Iris pigment epithelial cell (primary cell): ENCODE measurements at places on chromosomes 7 and 10.

DNA sequence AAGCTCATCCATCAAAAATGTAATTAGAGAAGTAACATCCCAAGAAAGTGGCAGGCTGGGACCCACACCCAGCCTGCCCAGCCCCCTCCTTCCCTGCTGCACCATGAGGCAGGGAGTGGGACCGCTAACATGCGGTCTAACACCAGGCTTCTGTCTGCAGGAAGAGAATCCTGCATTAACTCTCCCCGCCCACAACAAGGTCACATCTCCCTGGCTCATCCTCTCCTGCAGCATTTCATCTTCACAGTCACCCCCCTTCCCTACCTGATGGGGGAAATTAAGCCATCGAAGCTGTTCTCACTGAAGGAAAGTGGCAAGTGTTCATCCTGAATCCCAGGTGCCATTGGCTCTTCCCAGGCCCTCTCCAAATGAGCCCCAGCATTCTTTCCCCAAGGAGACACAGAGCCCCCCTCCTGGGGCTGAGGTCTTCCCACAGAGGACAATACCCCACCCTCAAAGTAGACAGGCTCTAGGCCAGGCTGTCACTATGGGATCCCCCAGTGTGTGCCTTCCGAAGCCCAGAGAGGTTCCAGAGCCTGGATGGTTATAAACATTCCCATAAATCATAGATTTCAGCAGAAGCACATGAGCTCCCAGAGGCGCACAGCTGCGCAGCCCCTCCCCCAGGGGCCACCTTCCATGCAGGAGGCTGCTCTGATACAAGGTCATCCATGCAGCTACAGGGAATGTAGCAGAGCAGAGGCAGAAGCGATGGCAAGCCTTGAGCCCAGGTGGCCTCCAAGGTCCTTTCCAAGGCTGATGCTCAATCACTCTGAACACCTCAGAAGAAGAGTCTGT, 148.0 kb downstream of the OAT start:
- no peak for DNase-seq

- DNase-seq = peak; percentile 77
Observed at GRCh38 chr10:114822444-114823076, 980 bp downstream of the FHIP2A start.

DNA sequence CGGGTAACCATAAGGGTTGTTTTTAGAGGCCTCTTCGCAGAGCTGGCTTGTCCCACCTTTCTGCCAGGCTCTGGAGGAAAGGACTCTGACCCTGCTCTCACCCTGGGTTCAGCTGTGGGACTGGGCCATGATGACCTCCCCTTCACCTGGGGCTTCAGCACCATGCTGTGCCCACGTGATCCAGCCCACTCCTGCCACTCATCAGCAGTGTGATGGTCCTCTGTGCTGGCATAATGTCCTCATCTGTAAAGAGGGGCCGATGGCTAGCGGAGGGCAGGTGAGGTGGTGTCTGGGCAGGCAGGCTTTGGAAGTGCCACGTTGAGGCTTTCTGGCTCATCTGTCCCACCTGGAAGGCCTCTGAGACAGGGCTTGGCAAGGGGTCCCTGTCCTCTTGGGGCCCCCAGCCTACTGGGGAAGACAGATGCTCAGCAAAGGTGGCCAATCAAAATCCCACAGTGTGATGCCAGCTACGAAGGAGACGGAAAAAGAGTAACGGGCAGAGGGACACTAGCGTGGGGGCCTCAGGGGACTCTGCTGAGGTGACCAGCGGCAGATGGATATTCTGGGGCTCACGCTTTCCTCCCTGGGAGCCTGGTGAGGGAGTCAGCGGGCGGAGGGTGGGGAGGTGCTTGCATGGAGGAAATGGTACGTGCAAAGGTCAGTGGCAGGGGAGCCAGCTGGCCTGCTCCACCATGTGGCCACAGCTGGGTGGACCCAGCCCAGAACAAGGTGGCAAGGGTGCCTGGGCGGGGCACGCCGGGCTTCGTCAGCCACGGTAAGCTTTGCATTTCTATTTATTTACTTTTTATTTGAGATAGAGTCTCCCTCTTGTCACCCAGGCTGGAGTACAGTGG, 5.4 kb downstream of the LRWD1 start:
- DNase-seq = no peak

DNA sequence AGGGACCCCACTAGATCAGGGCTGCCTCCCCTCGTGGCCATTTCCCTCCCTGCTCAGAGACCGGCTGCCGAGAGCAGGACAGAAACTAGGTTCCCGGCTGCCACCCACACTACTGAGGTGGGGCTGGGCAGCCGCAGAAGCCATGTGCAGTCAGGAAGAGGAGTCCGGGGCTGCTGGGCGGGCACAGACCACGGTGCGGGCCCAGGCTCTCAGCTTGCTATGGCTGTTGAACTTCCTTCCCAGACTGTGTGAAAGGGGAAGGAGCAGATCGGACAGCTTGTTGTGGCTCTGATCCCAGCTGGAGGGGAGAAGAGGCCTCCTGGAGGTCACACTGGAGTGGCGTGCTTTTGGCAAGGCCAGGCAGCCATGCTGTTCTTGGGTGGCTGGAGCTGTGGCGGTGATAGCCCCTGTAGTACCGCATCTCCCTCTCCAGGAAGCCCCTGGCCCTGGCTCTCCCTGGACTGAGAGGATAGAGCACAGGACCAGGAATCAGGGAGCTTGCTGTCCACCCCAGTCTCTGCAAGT, 56.8 kb downstream of the HK1 start:
- no peak for DNase-seq

GRCh38 chr7:155974186-155974897, 162.1 kb upstream of the SHH start:
- DNase-seq = no peak

- no peak for DNase-seq
Observed at GRCh38 chr7:133330085-133330484, 77.2 kb downstream of the EXOC4 start.

- no peak for DNase-seq
Observed at GRCh38 chr10:95739056-95739455, 16.9 kb upstream of the ENTPD1 start.

- peak; percentile 59 for DNase-seq
Observed at GRCh38 chr10:62732841-62733653, 71.5 kb upstream of the ADO start.

DNA sequence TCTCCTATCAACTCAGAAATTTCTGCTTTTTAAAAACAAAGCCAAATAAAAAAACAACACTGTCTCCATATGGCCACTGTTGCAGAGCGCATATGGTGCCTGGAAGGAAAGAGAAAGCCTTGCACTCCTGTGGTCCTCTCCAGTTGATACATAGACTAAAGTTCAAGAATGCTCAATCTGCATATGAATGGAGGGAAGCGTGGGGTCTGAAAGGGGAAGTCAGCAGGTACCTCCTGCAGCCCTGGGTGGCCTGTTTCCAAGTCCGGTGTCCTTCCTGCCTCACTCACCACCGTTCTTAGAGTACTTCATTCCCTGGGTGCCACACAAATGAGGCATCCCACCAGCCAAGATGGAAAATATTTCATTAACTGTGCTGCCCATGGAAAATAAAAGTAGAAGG, 138.3 kb upstream of the PALS2 start:
- no peak for DNase-seq

GRCh38 chr7:155462163-155462735, 4.3 kb downstream of the EN2 start:
- no peak for DNase-seq

GRCh38 chr10:22319980-22320558, 830 bp upstream of the BMI1 start:
- DNase-seq = peak; percentile 17

DNA sequence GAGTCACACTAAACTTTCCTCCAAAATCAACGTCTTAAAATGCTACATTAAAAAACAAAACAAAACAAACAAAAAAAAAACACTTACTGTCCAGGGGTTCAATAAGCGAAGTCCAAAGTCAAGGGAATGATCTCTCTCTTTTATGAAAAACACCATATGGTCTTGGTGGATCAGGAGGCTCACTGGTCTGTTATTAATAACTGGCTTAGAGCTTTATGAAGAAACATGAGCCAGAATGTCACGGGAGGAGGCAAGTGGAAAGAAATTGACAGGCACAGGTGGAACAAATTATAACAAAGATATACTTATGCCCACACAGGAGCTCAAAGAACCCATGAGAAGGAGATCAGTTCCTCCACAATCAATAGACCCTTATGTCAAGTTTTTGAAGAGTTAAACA, at the start of gene MRLN:
Gene MRLN (minus strand): TSS at position 189 of the 400 bp plus-strand sequence.
- DNase-seq = no peak

- no peak for DNase-seq
Observed at GRCh38 chr7:80445351-80445750, 66.5 kb downstream of the GNAT3 start.

- peak; percentile 4 for DNase-seq
Observed at GRCh38 chr7:132519936-132520335, 56.3 kb downstream of the PLXNA4 start.

DNA sequence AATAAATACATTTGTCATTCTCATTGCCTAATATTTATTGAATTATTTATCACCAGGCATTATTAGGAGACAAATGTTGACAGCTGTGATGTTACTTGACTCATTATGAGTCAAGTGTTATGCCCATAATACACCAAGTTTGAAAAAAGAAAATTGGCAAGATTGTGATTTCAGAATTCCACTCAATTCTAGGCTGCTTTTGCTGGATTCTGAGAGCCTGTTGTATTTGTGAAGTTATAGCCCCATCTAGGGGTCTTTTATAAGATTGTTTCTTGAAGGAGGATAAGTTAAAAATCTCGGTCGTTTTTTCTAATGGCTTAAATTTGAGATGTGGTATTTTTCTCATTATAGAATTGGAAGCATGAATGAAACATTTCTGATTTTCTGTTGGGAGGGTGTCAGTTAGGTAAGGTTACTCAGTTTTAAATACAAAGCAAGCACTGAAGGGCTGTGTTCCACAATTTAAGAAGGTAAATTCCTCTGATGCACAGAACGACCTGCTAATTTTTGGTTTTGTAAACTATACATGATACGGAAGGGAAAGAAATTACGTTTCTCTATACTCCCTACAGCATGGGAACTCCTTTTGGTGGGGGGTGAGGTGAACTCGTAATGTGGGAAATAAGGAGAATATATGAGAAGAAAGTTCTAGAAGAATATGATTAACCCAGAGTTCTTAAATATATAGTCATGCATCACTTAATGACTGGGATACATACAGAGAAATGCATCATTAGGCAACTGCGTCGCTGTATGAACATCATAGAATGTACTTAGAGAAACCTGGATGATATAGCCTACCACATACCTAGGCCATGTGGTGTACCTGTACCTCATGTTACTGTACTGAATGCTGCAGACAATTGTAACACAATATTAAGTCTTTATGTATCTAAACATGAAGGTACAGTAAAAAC, 2.6 kb downstream of the STK31 start:
- peak; percentile 67 for DNase-seq

DNA sequence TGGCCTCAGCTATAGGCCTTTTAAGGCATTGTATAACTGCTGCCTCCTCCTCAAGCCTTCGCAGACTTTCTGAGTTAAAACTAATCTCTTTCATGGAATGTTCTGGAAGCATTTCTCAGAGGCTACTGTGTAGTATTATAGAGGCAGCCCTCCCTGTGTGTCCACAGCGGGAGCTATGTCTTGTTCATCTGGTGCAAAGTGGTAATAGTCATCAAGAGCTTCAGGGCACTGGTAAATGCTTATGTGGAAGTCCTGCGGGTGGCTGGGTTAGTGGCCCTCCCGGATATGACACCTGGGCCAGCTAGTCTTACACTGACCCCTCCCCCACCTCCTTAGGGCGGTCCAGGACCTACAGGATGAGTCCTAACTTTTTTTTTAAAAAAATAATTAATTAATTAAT, 2.2 kb upstream of the ABHD11 start:
- DNase-seq = no peak
